ENCODE measurements at places on chromosomes 2 and 18.
A peak's percentile ranks its signal among the peaks of the same experiment; 100 is the strongest.

DNA sequence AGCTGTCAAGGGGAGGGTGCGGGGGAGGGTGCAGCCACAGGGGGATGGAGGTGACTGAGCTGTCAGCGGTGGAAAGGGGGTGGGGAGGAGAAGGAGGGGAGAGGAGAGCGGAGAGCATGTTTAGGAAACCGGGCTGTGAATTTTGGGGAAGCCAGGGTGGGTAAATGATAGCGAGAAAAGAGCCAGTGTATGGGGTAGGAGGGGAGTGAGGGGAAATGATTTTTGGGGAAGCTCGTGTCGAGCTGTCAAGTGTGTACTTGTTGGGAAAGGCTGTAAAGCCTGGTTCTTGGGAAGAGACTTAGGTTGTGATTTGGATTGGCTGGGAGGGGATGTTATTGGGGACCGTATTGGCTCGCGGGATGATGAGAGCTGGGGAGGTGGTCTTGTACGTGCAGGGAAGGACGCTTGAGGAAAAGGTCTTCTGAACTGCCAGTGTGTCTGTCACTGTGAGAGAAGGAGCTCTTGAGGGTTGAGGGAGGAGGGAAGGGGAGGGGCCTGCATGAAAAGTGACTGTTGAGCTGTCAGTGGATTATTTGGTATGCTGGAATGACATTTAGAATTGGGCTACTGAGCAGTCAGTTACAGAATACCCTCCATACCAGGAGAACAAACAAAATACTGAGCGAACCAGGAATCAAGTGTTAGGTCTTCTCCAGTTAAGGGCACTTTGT is 1.0 kb downstream of the UBR3 start:
- no peak for DNase-seq

GRCh38 chr18:25786758-25787157 is 303.7 kb downstream of the SS18 start:
- DNase-seq, result no peak

- DNase-seq, result no peak
Observed at GRCh38 chr2:111035830-111036441, 84.8 kb upstream of the BCL2L11 start.

GRCh38 chr2:39059366-39059952 is 61.4 kb downstream of the SOS1 start:
- no peak for DNase-seq

DNA sequence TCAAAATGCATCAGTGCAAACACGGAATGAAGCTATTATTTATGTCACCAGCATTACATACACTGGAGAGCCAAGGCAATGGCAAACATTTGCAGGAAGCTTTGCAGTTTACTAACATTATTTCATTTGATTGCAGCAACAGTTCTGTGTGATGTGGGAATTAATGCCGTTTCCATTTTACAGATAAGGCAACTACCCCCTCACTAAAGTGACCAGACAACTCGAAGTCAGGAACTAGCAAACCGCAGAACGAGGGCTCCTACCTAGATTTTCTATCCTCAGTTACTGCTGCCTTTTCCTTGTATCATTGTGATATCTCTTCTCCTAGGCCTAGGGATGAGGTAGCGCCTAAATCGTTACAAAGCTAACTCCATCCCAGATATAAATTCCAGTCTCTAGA is 85.5 kb downstream of the COLEC12 start:
- DNase-seq, result no peak

GRCh38 chr2:174597345-174598047 is at the start of gene WIPF1:
WIPF1 (minus strand) TSS chr2:174597804; CDS start chr2:174585573, 12,231 bp downstream.
- DNase-seq, result no peak

GRCh38 chr2:136207030-136207623 is 89.2 kb upstream of the CXCR4 start:
- DNase-seq, result no peak

GRCh38 chr2:167646557-167646956 is 600.8 kb downstream of the STK39 start:
- DNase-seq, result no peak

DNA sequence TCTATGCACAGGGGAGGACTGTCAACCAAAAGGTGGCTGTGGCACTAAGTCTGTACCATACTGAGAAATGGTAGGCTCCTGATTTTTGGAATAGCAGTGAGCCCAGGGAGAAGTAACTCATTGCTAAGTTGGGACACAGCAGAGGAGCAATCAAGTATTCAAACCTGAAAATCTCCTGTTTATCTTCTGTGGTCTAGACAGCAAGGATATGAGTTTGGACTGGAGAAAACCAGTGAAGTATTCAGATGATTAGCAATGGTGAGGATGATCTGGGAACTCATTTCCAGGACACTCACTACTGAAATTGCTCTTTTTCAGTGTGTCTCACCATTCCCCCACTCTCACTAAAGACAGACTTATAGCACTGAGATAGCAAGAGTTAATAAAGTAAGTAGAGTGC is 112.0 kb downstream of the GULP1 start:
- DNase-seq, result no peak

DNA sequence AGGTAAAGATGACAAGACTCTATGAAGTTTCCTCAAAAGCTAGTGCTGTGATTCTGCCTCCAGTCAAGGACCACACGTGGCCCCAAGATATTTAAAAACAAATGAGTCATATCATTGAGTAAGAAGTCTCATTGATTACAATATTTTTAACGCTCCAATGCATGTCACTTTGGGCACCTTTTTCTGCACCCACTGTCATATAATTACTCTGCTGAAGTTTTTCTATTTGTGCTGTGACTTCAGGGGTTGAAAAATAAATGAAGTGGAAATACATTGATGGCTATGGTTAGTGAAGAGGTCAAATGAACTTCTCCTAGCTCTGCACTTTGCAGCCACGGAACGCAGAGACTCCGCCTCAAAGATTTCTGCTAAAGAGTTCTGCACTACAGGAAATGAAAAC is 344.3 kb upstream of the KYNU start:
- DNase-seq, result no peak

DNA sequence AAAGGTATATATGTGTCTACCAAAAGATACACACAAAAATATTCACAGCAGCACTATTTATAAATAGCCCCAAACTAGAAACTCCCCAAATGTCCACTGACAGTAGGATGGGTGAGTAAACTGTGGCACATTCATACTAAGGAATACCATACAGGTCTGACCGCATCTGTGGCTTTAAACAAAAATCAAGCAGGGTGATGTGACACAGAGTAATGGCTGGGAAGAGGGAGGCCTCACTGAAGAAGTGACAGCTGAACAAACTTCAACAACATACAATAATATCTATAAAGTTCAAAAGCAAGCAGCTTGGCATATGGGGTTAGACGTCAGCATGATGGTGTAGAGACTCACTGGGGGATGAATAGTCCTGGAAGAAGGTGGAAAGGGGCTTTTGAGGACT is 115.1 kb upstream of the PPP1CB start:
- no peak for DNase-seq

GRCh38 chr2:107146181-107146580 is 260.2 kb upstream of the ST6GAL2 start:
- DNase-seq, result no peak

DNA sequence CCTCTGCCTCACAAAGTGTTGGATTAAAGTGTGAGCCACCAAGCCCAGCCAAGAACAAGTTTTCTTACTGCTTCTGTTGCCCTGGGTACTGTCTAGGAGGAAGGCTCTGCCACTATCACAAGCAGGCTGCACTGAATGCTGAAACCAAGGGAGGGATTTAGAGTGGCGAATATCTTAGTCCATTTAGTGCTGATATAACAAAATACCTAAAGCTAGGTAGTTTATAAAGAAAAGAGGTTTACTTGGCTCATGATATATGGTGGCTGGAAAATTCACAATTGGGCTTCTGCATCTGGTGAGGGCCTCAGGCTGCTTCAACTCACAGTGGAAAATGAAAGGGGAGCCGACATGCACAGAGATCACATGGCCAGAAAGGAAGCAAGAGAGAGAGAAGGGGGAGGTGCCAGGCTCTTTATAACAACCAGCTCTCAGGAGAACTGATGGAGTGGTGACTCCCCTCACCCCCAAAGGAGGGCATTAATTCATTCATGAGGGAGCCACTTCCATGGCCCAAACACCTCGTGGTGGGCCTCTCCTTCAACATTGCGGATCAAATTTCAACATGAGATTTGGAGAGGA is 146.0 kb upstream of the SERPINE2 start:
- DNase-seq, result no peak

- no peak for DNase-seq
Observed at GRCh38 chr18:13725566-13726231, 659 bp downstream of the FAM210A start.

GRCh38 chr18:75624869-75625268 is 197.4 kb upstream of the SMIM21 start:
- no peak for DNase-seq

- DNase-seq, result no peak
Observed at GRCh38 chr2:227390468-227391256, 2.9 kb upstream of the SCYGR1 start.

DNA sequence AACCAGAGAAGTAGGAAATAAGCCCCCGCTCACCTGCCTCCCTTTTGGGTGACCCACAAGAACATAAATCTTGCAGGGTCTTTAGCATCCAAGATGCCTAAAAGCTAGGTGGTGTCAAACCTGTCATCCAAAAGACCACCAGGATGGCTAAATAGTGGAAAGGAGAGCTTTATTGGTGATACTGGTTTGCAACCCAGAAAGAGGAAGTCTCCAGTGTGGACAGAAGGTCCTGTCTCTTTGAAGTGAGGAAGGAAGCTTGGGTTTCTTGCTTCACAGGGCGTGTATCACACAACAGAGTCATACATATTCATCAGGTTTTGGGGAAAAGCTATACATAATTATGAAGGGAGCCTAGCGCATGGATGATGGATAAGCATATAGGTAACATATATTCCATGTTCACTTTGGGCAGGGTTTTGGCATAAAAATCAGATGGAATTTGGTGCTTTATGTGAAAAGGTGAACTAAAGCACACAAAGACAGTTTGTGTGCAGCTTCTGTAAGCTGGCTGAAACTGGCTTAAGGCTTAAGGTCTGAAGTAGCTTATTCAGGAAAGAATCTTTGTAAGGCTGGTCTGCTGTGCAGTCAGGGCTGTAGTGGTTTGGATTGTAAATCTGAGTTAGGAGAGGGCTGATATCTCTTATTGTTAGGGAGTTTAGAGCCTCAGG is 102.2 kb upstream of the MSH2 start:
- DNase-seq, result no peak

- no peak for DNase-seq
Observed at GRCh38 chr2:226862623-226863022, 26.8 kb downstream of the RHBDD1 start.

- no peak for DNase-seq
Observed at GRCh38 chr2:168526641-168527040, 70.6 kb downstream of the CERS6 start.

GRCh38 chr2:238082151-238082550 is 18.0 kb upstream of the ESPNL start:
- no peak for DNase-seq

DNA sequence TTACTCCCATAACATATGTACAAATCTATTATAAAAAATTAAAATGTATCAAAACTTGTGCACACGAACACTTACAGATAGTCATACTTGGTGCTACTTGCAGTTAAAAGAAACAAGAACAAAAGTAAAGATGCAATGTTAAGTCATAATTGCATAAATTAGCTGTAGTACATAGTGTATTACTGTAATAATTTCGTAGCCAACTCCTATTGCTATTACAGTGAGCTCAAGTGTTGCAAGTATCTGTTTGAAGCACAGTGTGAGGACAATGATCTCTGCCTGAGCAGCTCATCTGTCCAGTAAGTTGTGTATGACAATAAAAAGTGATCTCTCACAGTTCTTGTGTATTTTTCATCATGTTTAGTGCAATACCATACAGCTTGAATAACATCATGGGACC is 7.5 kb upstream of the SERPINB13 start:
- DNase-seq, result no peak

DNA sequence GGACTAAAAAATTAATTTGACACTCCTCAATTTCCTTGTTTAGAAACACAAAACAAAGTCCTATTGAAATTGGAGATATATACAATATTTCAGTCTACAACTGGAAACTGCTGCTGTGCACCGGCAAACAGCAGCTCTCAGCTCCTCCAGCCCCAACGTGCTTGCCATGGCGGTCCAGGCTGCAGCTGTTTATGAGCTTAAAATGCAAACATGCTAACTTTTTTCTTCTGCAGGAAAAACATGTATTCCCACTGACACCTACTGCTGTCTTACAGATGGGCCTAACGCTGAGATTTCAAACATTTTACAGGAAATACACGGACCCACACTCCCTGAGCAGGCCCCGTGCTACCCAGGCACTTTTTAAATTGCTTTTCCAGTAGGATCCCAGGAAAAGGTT is 195.5 kb downstream of the BCL11A start:
- no peak for DNase-seq

GRCh38 chr2:20623241-20623640 is 27.7 kb downstream of the HS1BP3 start:
- no peak for DNase-seq

DNA sequence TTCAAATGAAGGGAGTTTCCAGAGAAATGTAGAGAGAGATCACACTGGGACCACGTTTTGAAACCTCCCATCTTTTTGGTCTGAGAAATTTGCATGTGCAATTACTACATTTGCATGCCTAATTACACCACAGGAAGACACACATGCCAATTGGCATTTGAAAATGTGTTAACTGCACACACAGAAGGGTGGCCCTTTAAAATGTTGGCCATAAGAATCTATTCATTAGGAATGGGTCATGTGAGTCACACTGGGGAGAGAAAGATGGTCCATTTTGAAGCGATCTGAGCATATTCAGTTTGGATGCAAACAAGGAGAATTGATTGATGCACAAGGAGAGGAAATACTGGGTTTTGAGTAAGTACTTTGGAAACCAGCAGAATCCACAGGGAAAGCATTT is 1407.1 kb upstream of the ACVR2A start:
- DNase-seq, result no peak

DNA sequence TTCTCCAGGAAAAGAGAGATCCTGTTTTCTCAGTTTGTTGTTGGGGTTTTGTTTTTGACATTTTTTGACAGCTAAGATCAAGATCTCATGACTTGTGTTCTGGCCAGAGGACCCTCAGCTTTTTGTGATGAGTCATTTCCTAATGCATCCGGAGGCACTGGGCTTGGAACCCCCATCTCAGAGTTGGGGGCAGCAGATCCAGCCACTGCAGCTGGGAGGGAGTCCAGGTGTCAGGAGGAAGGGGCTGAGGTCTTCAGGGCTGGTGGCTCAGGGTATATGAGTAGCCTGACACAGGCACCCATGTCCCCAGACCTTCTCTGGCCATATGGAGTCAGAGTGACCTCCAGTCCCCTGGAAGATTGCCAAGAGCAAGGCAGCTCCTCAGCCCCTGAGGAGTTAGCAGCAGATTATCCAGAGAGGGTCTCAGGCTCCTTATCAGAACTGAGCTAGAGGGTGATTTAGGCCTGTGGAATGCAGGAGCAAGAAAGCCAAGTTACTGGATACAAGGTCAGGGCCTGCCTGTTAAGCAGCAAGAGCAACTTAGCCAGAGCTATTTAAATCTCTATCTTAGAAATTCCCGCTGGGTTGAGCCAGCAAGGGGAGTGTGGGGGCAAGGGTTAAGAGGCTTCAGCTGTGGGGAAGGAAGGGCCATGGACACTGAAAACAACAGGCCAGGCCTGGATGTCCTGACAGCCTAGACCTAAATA is 62.4 kb downstream of the TANC1 start:
- DNase-seq, result no peak

- DNase-seq, result peak; percentile 78
Observed at GRCh38 chr2:11778923-11779757, 32.7 kb downstream of the LPIN1 start.

GRCh38 chr2:45067859-45068570 is 58.8 kb upstream of the SIX2 start:
- DNase-seq, result no peak
